Activated naive CD4-positive, alpha-beta T cell (primary cell): ENCODE measurements at places on chromosomes 13 and 19.

DNA sequence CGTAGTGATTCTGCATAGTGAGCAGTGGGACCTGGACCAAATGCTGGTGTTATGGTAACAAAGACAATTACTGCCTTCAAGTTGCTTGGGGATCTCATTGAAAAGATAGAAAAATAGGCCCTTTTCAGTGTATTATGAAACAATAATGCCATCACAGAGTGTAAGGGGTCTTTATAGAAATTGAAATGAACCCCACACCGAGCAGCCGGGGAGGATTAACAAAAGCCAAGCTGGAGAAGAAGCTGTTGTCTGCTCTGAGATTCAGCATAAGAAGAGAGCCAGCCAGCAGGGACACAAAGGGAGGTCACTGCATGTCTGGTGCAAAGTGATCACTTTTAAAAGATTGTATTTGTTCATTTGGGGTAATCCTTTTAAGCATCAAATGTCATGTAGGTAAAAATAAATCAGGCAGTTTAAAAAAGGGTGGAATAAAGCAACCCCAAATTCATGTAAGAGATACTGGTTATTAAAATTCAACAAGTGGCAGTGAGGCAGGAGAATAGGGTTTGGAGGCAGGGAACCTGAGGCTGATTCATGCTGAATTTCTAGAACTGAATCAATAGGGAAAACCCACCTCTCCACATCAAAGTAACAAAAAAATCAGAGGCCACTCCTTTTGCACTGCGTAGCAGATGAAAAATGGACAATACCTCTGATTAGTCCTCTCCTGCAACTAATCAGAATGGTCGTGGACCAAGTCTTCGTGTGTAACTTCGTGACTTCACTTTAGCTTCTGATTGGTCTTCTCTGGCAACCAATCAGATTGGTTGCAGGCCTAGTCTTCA lies 1548.3 kb upstream of the SLC10A2 start:
- no peak for DNase-seq

DNA sequence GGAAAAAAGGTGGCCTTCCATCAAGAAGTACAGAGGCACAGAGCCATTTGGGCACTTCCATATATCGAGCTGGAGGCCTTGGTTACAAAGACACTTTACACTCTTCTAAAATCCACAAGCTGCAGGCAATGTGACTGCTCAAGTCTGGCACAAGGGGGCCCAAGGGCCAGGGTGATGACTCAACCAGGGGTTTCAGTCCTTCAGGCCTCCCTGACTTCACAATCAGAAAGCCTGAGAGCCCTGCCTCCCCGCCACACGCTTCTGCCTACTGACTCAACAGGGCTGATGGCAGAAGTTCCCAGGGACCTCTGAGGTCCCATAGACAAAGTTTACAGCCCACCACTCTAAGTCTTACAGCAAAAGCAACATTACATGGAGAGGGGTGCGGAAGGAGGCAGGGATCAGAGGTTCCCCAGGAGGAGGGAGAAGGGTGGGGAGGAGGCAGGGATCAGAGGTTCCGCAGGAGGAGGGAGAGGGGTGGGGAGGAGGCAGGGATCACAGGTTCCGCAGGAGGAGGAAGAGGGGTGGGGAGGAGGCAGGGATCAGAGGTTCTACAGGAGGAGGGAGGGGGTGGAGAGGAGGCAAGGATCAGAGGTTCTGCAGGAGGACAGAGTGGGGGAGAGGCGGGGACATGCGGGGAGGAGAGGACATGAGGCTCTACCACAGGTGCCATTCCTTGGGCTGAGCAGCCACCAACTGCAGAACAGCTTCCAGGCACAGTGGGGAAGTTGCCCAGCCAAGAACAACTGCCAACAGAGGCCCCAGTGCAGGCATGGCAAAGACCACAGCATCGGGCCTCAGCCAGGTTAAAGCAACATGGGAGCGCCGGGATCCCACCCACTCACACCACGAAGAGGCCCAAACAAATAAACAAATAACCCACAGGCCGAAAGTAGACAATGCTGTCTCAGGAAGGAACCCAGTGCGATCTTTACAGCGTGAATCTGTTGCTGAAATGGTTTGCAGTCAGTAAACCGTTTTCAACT lies 52.0 kb downstream of the SLC7A1 start:
- DNase-seq, result no peak

DNA sequence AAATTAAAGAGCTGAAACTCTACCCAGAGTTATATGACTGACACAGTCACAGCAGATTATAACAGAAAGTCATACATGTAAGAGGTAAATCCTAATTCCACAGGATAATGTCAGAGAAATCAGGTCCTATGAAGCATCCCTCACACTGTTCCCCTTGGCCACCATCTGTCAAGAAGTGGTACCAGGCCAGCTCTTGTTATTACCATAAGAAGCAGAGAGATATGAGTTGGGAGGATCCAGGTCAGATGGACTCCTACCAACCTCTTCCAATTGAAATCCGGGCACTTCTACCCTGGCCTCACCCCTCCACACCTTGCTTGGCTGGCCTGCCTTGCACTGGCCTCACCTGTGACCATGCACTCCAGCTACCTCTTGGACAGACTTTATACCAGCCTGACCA lies 353.2 kb downstream of the DNAJC15 start:
- no peak for DNase-seq

- no peak for DNase-seq
These were observed 1158.0 kb downstream of the EFNB2 start for GRCh38 chr13:105377452-105377851.

DNA sequence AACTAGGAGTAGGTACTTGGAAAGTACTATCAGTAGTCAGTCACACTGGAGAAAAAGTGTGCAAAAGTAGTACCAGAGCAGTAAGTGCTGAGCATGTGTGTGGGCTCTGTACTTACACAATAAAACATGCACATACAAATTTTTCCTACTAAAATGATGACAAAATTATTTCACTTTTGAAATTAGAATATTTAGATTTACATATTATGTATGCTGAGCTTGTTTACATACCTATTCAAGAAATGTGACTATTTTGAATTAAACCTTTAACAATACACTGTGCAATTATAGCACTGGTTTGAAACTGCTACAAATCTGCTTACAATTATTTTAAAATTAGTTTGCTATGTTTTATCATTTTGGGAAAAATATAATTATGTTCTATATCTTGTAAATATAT lies 2781.6 kb upstream of the PCDH20 start:
- DNase-seq, result no peak

GRCh38 chr13:27395007-27395510 lies 29.4 kb upstream of the GTF3A start:
- DNase-seq, result no peak

DNA sequence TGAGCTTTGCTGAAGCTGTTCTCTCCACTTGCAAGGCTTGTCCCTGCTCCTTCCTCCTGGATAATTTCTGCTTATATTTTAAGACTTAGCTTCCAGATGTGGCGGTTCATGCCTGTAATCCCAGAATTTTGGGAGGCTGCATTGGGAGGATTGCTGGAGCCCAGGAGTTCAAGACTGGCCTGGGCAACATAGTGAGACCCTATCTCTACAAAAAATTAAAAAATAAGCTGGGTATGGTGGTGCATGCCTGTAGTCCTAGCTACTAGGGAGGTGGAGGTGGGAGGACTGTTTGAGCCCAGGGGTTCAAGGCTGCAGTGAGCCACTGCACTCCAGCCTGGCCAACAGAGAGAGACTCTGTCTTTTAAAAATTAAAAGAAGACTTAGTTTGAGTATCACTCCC lies 31.6 kb downstream of the CEBPA start:
- DNase-seq, result no peak

DNA sequence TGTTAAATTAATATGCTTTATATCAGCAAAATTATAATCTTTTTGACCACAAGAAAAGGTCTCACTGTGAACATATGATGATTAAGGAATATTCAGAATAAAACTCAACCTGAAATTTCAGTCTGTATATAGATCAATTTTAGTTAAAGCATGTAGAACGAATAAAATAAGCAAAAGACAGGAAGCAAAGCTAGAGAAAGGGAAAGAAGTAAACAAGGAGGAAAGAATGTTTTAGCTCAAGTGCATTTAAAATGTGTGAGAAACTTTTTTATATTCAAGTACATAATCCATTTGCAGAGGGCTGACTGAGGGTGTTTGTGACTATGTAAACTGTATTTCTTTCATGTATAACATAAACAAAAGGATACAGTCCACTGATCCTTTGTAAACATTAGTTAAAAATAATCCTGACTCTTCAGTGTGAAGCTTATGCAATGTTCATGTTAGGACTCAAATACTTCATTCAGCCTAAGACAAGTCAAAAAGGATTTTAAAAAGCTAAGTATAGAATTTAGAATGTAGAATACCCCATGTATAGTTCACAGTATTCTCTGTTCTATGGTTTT lies 472.1 kb downstream of the DIAPH3 start:
- DNase-seq, result no peak

GRCh38 chr13:105338006-105338405 lies 1197.5 kb downstream of the EFNB2 start:
- no peak for DNase-seq

- no peak for DNase-seq
These were observed 5.4 kb downstream of the KANK2 start for GRCh38 chr19:11191934-11192333.

DNA sequence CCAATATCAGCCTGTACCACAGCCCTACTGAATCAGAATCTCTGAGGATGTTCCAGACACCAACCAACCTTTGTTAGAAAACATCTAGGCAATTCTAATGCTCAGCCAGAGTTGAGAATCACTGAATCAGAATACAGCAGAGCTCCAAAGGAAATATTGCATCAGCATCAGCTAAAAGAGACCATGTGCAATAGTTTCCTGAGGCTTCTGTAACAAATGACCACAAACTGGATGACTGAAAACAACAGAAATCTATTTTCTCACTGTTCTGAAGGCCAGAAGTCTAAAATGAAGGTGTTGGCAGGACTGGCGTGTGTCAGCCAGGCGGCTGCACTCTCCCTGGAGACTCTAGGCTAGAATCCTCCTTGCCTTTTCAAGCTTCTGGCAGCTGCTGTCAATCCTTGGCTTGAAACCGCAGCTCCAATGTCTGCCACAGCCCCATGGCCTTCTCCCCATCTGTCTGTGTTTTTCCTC lies 1.2 kb upstream of the DCT start:
- DNase-seq, result no peak

- no peak for DNase-seq
These were observed 589 bp downstream of the POLR1G start for GRCh38 chr19:45407091-45407375.

DNA sequence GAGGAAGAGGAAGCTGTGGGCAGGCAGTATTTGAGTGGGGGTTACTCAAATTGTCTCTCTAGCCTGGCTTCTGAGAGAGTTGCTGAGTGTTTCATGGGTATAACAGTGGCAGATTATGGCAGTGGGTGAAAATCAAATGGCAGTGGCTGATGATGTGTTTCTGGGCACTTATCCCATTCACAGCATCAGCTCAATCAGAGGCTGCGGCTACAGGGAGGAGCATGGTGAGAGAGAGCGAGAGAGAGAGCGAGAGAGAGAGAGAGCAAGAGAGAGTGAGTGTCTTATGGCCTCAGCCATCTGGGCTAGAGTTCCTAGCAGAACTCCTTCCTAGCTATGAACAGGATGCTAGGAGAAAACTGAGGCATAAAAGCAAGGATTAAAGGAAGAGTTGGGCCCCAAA lies 178.9 kb downstream of the OLFM4 start:
- no peak for DNase-seq

GRCh38 chr13:49560270-49561061 lies 24.9 kb downstream of the RCBTB1 start:
- DNase-seq, result no peak

DNA sequence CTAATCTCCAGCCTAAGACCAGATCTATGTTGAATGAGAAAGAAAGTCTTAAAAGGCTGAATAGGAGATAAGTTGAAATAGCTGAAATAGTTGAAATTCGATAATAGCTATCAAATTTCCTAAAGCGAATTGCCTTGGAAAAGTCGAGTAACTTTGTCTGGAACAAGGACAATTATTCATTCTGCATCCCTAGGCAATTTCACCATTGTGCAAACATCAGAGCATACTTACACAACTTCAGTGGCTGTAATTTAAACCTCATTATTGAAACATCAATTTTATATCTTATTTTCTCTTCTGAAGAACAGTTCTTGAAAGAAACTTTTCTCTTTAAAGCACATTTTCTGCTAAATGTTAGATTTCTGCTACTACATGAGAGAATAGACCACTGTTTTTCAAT lies 13.6 kb downstream of the TNFSF13B start:
- DNase-seq, result no peak

DNA sequence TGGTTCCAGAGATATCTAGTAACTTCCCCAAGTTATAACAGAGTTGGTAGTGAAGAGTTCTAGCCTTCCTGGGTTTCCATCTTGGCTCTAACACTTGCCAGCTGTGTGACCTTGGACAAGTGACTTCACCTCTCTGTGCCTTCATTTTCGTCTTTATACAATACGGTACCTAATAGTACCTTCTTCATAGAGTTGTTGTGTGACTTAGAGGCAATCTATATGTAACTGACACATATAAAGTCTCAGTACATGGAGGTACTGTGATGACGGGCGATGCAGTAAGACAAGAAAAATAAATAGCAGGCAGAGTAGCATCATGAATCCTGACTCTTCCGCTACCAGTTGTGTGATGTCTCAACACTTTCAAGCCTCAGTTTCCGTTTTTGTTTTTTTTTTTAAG lies 8.0 kb upstream of the CLASRP start:
- DNase-seq, result no peak

GRCh38 chr13:20394506-20394905 lies 131.2 kb downstream of the CRYL1 start:
- no peak for DNase-seq

DNA sequence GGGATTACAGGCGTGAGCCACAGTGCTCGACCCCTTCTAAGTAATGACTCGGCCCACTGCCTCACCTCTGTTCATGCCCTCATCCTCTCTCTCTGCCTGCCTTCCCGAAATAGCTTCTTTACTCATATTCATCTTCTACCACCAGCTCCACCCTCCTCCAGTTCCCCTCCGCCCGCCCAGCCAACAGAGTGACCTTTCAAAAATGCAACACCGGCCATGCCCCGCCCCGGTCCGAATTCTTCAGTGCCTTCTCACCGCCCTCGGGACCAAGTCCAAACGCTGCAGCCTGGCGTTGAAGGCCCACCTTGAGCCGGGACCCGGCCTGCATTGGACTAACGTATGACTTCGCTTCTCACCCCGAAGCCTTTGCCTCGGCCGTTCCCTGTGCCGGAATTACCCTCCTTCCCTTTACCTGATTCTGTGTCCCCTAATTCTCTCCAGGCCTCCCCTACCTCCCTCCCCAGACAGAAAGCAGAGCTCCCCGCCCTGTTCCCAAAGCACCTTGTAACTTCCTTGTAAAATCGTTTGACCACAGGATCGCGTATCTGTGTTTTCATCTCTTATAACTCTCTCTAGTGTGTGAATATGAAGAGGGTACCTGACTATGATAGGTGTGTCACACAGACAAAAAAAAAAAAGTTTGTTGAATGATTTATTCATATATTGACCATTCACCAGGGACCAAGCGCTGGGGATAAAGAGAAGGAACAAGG lies 8.1 kb upstream of the MUC16 start:
- no peak for DNase-seq
